H7 (cell line): ENCODE measurements at places on chromosomes 5 and 9.

DNA sequence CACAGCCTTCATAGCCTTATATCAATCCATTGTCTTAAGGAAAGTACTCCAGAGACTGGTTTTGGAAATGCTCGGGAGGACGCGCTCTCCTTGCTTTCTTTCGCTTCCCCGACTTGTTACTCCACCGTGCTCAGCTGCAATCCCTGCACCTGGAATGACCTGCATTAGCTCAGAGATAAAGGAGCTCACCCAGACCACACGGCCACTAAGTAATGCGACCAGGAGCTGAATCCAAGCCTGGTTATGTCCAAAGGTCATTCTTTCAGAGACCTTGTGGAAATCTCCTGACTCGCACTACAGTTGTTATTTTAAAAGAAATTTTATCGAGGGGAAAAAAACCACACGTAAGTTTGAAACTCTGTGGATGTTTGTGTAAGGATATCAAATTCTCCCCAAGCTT lies 135.3 kb upstream of the DPYSL3 start:
- no peak for DNase-seq

DNA sequence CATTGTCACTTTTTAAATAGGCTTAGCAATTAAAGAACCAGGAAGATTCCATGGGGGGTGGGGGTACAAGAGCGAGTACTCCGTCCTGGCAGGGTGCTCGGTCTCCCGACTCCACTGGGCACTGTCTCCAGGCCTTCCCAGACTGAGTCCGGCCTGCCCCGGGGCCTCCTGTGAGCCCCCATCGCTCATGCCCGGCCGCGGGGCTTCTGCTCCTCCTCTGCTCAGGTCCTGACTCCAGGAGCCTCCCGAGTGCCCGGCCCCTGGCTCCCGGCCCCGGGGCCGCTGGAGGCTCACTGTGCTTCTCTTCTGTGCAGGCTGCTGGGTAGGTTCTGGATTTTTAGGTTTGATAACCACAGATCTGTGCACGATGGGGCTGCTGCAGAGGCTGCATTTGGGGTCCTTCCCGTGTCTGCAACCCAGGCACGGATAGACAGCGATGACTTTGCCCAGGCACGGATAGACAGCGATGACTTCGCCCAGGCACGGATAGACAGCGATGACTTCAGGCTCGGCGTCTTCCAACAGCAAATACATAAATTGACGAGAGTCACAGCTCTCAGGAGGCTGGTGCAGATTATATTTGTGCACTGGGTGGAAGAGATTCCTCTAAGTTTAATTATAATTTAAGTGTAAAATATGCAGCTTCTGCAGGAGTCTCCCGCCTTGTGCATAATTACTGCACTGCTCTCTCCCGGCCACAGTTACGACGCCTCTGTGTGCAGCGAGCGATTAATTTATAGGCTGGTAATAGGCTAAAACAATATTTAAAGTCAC lies 74.8 kb upstream of the RXRA start:
- peak; percentile 66 for DNase-seq

GRCh38 chr5:179281694-179282093 lies 63.6 kb downstream of the ADAMTS2 start:
- no peak for DNase-seq

DNA sequence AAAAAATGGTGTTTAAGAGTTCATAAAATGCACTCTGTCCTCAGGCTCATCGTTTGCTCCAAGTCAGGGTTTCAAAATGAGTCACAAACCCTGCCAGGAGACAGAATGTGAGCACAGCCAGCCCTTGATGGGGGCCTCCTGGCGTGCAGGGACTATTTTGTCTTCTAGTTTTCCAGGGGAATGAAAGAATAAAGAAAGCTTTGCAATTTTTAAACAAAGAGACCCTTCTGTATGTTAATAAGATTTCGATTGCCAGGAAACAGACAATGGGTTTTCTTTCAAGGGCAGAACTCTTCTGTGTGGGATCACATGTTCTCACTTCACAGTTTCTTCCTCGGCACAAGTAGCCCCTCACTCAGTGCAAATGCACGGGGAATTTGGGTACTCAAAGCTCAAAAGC lies 121.4 kb upstream of the C6 start:
- DNase-seq: no peak

- no peak for DNase-seq
Observed at GRCh38 chr9:101047848-101048397, 19.4 kb downstream of the PLPPR1 start.

DNA sequence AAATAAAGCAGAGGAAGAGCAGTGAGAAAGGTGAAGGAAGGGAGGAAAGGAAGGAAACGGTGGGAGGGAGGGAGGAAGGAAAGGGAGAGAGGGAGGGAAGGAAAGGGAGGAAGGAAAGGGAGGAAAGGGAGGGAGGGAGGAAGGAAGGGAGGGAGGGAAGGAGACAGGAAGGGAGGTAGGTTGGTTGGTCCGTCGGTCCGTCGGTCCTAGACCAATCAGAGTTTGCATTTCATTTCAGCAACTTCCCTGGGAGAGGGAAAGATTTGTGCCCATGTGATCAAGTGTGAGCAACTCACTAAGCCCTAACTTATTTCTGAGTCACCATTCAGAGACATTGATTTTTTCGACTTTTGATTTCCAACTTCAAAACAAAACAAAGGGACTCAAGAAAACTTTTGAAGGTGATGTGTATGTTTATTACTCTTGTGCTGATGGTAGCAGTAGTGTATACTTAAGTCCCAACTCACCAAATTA lies 18.8 kb downstream of the NANS start:
- DNase-seq: no peak
